Hindlimb muscle (tissue), 1 donor: ENCODE measurements at places on chromosomes 13 and 19. TPM values are rescaled to one million over a fixed set of nuclear protein-coding genes. Genes with fewer than 3 reads are reported as not detected.

DNA sequence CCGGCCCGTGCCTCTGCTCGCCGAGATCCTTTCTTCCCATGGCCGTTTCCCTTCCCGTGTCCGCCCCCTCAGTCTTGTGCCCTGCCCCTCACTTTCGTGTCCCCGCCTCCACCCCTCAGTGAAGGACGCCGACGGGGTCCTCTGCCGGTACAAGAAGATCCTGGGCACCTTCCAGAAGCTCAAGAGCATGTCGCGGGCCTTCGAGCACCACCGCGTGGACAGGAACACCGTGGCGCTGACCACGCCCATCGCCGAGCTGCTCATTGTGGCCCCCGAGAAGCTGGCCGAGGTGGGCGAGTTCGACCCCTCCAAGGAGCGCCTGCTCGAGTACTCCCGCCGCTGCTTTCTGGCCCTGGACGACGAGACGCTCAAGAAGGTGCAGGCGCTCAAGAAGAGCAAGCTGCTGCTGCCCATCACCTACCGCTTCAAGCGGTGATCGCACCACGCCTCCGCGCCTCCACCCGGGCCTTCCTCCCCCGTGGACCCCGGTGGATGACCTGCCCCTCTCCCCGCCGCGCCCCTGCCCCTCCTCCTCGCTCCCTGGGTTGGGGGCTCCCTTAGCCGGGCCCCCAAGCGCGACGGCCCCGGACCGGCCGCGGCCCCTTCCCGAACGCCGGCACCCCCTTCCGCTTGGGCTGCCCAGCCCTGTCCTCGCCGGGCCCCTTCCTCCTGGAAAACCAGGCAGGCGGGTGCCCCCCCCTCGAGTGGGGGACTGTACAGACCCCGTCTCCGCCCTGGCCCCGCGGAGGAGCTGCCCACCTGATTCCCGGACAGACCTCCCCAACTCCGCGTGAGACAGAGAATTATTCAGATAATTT is 2.3 kb upstream of the U2AF2 start:
- no peak for DNase-seq

- no peak for DNase-seq
Observed at GRCh38 chr19:39194832-39195542, 1.8 kb upstream of the NCCRP1 start.

AZU1 gene
- polyA plus RNA-seq, result 3.2 TPM

- no peak for DNase-seq
Observed at GRCh38 chr13:93416736-93417355, 190.2 kb downstream of the GPC6 start.

GRCh38 chr13:21031594-21032275 is 29.7 kb downstream of the LATS2 start:
- DNase-seq, result no peak

DNA sequence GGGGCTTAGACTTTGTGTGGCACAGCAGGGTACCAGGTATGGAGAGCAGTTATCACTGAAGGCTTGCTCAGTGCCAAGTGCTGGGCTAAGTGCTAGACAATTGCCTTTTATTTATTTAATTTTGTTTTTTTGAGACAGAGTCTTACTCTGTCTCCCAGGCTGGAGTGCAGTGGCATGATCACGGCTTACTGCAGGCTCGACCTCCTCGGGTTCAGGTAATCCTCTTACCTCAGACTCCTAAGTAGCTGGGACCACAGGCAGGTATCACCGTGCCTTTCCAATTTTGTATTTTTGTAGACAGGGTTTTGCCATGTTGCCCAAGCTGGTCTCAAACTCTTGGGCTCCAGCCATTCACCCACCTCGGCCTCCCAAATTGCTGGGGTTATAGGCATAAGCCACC is 256.9 kb downstream of the ZNF536 start:
- no peak for DNase-seq

- no peak for DNase-seq
Observed at GRCh38 chr19:43354305-43354627, 780 bp downstream of the CD177 start.

LYPD5 gene
- polyA plus RNA-seq, result 0.52 TPM

MRPL57 gene
- polyA plus RNA-seq, result 16.0 TPM

ELAVL3 gene
- not detected for polyA plus RNA-seq
